ENCODE measurements at places on chromosomes 16 and 17.

DNA sequence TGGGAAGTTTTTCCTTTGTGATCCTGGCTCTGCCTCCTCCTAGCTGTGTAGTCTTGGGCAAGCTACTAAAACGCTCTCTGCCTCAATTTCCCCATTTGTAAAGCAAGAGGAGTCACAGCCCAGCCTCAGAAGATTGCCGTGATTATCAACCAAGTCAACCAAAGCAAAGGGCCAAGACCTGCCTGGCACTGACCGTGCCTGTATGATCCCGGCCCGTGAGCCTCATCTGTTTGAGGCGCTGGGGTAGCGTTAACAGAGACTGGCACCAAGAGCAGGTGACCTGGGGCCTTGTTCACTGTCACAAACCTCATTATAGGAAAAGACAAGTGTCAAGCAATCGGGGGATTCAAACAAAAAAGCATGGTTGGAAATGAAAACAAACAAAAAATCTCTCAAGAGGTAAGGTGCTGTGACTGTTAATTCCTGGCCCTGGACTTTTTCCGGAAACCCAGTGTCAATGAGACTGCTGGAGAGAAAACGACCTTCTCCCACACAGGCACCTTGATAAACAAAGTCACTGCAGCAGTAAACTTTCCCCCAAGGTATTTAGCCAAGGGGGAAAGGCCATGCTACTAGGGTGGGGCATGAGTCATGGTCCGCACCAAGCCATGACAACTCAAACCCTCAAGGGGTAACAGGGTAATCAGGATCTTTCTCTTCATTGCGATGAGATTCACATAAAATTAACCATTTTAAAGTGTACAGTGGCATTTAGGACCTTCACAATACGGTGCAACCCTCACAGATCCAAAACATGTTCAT, 5.4 kb downstream of the MEAK7 start:
- DNase-seq = no peak

- DNase-seq = no peak
These were observed 3.9 kb upstream of the SLC12A3 start for GRCh38 chr16:56861092-56861610.

- no peak for DNase-seq
These were observed 819.3 kb downstream of the KCNJ2 start for GRCh38 chr17:70988622-70989021.

GRCh38 chr17:15273141-15273793, 8.1 kb upstream of the PMP22 start:
- DNase-seq = no peak
